ENCODE measurements at places on chromosomes 3 and 15.

GRCh38 chr3:31408720-31409119 is 124.0 kb upstream of the STT3B start:
- no peak for DNase-seq

DNA sequence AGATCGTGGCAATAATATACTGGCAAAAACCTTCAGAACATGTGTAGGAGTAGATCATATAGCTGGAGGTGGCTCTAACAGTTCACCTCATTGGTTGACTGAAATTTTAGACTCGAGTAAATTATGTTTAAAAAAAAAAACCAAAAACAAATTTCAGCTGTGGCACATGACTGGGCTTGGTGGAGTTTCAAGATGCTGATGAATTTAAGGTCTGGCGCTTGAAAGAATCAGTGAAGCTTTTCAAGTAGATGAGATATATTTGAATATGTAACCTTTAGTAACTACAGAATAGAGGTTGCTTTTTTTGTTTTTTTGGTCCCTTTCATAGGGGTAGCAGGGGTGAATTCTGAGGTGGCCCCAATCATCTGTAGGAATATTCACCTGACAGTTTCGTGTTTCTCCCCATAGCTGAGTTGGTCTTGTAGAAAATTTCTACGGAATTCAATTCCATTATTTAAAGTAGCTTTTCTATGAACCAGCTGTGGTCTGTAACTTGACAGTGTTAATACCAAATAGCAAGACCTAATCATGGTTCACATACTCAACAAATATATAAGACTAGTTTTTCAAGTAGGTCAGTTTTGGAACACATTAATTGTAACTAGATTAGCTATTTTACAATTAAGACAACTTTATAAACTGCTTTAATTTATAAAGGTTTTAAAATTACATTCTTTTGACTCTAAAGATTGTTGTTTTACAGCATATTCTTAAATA is 65.6 kb downstream of the MAP4 start:
- DNase-seq, result no peak

DNA sequence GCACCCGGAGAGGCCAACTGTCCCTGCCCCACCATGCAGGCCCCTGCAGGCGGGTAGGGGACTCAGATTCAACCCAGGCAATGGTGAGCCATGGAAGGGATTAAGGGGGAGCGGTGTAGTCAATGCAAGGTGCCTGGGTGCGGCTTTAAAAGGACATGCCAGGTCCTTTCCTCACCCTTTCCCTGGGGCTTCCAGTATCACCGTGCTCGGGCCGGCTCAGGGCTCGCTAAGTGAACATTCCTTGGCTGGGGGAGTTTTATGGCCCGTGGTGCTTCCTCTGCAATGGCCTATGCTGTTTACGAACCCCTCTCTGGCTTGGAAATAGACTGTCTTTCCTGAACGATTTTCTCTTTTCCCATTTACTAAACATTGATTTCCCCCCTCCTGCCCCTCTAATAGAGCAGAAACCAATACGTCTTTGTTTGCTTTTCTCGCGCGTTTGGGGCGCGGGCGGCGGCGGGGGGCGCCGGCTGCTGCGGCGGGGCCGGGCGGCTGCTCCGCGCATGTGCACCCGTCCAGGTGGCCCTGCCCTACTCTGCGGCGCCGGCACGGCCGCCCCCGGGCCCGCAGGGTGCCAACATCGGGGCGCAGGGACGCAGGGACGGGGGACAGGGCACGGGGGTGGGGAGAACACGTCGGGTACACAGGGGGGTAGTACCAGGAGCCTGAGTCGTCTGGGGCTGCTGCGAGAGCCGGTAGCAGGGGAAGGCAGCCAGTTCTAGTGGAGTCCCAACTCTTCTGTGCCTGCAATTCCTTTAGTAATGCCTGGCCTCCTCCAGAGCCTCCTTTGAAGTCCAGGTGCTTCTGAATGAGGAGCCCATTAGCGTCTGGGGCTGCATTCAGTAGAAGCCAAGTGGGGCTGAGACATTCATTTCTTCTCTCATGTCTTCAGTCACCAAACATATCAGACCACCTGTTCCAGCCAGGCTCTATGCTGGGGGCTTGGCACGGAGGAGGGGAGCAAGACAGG is 26.9 kb upstream of the CACNA2D2 start:
- DNase-seq, result no peak

DNA sequence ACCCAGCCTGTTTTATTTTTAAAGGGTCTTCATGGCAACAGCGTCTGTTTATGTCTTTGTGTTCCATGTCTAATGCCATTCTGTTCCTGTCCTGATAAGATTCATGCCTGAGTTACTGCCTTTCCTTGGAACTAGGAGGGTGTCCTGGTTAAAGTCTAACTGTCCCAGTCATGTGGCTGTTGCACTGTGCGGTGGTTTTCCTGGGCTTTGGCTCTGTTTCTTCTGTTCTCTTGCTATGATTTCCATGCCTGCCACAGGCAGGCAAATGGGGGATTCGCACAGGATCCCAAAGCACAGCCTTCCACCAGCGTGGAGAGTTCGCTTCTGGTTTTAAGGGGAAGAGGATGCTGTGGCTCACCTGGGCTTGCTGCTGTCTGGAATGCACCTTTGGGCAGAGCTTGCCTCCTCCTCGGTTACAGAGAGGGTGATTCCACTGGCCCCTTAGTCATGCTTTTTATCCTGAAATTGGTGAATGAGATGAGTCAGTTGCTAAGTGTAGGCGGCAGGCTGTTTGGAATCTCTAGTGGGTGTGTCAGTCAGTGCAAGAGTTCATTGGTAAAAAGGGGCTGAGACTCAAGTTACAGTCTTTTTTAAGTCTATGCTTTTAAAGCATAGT is 86.8 kb downstream of the CCK start:
- no peak for DNase-seq

GRCh38 chr15:89338036-89338435 is 3.4 kb upstream of the POLG start:
- no peak for DNase-seq

DNA sequence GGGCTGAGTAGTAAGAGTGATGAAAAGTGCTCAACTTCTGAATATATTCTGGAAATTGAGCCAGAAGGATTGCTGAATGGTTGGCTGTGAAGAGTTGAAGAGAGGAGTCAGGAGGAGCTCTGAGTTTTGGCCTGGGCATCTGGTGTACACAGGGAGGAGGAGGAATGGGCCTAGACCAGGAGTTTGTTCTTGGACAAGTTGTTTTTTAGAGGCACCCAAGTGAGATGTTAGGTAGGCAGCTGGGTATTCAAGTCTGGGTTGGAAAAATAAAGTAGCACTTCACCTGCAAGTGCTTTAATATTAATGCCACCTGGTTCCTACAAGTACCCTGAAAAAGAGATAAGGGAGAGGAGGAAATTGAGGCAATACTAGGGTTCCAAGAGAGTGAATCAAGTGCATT is 14.7 kb downstream of the BSN start:
- DNase-seq, result no peak

GRCh38 chr3:128151758-128152274 is 1.5 kb upstream of the EEFSEC start:
- DNase-seq, result no peak

GRCh38 chr3:23067116-23067515 is 136.0 kb upstream of the UBE2E2 start:
- no peak for DNase-seq

DNA sequence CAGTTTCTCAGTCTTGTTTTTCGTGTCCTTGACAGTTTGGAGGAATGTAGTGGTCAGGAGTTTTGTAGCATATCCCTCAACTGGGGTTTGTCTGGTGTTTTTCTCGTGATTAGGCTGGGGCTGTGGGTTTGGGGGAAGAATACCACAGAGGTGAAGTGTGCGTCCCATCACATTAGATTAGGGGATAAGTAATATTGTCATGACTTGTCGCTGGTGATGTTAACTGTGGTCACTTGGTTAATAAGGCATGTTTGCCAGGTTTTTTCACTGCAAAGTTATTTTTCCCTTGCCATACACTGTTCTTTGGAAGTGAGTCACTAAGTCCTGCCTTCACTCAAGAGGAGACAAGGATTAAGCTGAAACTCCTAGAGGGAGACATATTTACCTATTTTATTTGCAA is 39.1 kb downstream of the PAK2 start:
- DNase-seq, result no peak

DNA sequence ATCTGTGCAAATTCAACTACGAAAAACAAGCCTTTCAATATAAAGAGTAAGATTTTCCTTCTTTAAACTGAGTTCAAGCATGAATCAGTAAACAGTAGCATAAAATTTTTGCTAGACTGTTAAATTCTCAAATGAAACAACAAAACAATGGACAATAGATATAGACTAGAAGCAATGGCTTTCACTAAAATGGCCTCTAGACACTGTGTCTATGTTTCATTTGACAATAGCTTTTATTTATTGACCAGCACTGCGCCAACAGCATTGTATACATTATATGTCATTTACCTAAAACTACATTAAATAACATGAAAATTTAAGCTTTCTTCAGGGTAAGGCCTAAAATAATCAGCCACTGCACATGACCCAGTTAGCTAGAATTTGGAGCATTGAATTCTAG is 148.5 kb downstream of the DUT start:
- no peak for DNase-seq

DNA sequence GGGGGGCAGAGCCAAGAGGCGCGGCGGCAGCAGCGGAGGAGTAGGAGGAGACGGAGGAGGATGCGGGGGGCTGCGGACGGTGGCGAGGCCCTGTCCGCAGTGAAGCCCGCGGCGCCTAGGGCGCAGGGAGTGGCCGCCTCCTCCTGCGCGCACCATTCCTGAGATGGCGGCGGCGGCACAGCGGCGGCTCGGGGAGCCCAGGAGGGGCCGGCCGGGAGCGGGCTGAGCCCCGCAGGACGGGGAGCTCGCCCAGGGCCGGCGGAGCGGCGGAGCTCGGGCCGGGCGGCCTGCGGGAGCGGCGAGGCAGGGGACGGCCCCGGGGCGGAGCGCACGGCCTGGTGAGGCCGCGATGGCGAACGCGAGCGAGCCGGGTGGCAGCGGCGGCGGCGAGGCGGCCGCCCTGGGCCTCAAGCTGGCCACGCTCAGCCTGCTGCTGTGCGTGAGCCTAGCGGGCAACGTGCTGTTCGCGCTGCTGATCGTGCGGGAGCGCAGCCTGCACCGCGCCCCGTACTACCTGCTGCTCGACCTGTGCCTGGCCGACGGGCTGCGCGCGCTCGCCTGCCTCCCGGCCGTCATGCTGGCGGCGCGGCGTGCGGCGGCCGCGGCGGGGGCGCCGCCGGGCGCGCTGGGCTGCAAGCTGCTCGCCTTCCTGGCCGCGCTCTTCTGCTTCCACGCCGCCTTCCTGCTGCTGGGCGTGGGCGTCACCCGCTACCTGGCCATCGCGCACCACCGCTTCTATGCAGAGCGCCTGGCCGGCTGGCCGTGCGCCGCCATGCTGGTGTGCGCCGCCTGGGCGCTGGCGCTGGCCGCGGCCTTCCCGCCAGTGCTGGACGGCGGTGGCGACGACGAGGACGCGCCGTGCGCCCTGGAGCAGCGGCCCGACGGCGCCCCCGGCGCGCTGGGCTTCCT is at the start of gene GPR27:
GPR27 (plus strand) TSS at position 155 of the 909 bp plus-strand sequence; CDS start at position 350, 195 bp downstream.
- DNase-seq, result no peak

- no peak for DNase-seq
These were observed 49.6 kb upstream of the TLE3 start for GRCh38 chr15:70147178-70147760.

DNA sequence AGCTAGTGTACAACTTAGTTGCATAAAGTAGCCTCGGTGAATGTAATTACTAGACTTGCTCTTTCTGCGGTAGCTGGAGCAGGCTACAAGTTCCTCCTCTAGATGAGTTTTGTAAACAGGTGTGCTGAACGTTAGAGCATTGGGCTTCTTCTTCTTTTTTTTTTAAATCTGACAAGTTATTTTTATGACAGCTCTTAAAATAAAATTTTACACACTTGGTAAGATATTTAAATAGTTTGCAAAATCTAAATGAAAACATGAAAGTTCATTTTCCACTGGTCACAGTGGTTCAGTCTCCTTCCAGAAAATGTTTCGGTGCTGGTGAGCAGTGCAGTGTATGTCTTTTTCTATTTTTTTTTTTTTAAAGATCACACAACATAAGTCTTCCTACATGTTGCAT is 3.0 kb downstream of the CCR9 start:
- no peak for DNase-seq

DNA sequence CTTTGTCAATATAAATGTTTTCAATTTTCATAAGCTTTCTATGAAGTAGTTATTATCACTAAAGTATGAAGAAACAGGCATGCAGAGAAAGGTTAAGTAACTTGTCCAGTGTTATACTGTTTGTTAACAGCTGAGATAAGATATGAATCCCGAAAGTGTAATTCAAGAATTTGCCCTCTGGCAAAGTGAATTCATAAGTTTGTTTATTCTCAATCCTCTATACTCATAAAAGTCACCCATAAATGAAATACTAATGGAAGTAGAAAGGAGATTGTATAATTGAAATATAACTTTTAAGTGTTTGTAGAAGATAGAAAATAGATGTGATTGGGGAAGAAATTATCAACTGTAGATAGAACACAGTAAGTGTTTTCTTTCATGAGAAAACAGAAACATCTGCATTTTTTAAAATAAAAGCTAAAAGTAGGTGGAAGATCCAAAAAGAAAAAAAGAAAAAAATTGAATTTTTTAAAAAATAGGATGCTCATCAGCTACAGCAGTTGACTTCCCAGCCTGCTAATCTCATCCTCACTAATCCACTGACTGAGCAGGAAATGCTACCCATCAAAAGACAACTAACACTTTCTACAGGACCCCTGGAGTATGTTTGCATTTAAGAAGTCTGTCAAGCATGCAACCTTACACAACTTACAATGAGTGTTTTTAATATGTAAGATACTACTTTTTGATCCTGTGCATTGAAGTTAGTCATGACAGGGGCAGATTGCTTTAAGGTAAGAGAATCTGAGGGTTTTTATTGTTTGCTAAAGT is 878.1 kb downstream of the SI start:
- no peak for DNase-seq

- DNase-seq, result no peak
These were observed 35.7 kb upstream of the POLG start for GRCh38 chr15:89370120-89370977.

DNA sequence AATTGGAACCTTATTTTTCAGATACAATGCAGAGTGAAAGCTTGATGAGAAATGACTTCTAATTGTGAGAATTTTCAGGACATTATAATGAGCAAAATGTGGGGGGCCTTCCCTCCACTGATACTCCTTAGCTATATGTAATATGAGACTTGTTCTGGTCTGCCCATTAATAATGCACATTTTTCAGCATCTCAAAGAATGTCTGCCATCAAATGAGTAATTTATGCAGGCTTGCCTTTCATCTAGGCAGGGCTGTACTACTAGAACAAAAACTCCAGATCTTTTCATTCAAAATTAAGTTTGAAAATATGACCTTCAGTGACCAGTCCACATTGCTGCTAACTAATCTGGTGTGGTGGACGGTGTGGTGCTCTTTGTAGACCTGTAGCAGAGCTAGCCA is 127.4 kb downstream of the LRTM1 start:
- DNase-seq, result no peak

DNA sequence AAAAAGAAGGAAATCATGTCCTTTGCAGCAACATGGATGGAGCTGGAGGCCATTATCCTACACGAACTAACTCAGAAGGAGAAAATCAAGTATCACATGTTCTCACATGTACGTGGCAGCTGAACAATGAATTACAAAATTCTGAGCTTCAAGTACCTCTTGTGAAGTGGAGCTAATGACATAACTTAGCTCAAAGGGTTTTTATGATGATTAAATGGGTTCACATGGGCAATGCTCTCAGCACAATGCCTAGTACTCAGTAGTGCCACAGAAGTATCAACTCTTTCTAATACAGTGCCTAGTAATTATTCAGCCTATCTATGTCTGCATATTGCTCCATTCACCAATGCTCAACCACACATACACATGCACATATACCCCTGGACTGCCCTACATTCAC is 407.5 kb upstream of the WNT5A start:
- DNase-seq, result no peak

All from activated naive CD8-positive, alpha-beta T cell treated with anti-CD3 and anti-CD28 coated beads, Interleukin-2, amount 50 U/mL, for 16 hours (primary cell).